ENCODE measurements at places on chromosomes 11 and 22.

GRCh38 chr22:22746963-22747933 lies 102.8 kb downstream of the GGTLC2 start:
- peak; percentile 8 for DNase-seq

- no peak for DNase-seq
These were observed 299.6 kb downstream of the KIRREL3 start for GRCh38 chr11:126700768-126701519.

DNA sequence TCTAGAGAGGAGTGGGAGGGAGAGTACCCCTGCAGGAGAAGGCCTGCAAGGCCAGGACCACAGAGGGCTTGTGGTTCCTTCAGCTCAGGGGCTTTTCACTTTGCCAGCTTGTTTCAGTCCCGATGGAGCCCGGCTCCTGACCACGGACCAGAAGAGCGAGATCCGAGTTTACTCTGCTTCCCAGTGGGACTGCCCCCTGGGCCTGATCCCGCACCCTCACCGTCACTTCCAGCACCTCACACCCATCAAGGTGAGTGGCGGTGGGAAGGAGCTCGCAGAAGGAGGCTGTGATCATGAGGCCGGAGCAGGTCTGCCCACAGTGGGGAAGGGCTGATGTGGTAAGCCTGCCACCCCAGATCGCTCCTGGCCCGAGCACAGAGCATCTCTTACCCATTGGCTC lies 13.5 kb downstream of the ACP2 start:
- no peak for DNase-seq

DNA sequence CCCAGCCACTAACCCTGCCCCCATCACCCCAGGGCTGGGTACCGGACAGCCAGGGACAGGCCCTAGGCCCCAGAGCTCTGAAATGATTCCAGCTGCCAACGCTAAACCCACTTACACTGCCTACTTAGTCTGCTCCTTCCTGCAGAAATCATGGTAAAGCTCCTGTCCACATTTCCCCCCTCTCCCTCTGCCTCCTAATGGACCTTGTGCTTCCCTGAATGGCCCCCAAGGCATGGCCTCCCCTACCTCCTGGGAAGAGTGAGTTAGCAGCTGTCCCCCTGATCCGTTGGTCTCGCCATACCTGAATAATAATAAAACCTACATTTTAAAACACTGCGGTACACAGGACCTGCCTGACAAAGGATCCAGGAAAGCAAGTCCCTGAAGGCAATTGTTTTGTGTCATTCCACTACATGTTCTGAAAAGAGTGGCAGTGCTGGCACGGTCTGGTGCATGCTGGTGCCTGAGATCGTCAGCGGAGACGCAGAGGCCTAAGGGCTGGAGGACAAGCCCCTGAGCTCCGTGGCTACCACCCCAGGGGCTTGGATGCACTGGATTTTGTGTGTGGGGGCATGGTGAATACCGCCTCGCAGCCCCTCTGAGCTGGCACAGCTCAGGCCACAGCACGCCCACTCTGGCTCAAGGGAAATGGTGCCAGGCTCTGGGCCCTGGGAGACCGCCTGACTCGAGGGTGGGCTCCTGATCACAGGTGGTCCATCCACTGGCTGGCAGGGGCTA lies 186.3 kb downstream of the CTTN start:
- DNase-seq = no peak

- peak; percentile 74 for DNase-seq
These were observed 21.7 kb downstream of the CAVIN3 start for GRCh38 chr11:6298605-6299004.

DNA sequence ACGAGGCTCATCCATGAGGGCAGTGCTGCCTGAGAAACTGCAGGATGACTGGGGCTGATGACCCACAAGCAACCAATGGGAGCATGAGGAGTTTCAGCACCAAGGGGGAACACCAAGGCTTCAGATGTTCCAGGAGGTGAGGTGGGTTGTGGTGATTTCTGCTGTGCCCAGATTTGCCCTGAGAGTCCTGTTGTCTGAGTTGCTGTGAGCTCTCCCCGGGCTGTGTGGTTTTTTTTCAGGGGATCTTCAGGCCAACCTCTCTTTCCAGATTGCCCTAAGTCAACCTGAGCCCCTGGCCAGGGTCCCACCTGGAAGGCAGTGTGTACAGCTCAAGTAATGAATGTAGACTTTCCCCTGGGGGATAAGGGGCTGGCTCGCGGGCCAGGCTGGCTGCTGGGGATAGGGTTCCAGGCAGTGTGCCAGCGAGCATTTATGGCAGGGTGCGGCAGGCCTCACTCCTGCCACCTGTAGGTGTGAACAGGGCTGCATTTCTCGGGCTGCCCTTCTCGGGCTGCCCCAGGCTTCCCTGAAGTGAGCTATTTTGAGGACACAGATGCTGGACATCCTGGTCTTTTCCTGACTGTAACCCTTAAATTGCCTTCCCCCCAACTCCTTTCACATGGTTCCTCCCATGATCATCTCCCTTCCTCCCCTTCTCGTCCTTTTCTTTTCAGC lies 9.8 kb downstream of the SLC22A6 start:
- DNase-seq = peak; percentile 7

GRCh38 chr22:39634530-39635405 lies 64.2 kb downstream of the CACNA1I start:
- no peak for DNase-seq

DNA sequence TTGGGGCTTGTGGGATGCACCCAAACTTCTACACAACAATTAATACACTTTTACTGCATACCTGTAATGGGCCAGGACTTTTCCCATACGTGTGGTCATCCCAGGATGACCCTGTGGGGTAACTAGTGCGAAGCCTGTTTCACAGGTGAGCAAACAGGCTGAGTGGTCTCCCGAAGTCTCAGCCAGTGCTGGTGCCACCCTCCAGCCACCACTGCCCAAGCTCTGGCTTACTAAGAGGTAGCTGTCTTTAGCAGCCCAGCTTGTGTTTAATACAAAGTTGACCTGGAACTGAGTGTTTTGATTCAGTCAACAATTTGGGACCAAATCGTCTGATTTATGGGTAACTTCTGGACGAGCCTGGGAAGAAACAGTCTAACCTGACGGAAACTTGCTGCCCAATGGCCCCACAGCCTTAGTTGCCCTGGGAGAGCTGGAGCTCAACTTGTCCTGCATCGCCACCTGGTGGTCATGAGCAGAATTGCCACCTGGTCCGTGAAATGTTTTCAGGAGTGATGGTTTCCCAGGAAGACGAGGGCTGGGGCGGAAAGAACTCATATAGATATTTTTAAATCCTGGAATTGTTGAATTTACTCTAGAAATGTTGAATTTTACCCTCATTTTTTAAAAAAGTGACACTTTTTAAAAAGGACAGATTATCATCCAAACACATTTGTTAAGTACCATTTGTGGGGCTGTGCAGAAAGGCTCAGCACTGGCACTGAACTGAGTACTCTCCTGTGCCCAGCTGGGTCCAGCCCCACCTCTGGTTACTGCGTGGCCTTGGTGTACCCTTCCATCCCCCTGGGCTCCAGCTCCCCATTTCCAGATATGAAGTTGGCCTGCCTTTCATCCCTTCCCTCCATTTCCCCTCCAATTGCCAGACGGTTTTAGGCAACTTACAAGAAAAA lies 95.5 kb upstream of the PARVA start:
- peak; percentile 79 for DNase-seq

GRCh38 chr11:5968394-5968793 lies at the start of gene OR56A5:
OR56A5 (minus strand) TSS chr11:5968494; CDS start chr11:5968494, 0 bp downstream.
- no peak for DNase-seq

DNA sequence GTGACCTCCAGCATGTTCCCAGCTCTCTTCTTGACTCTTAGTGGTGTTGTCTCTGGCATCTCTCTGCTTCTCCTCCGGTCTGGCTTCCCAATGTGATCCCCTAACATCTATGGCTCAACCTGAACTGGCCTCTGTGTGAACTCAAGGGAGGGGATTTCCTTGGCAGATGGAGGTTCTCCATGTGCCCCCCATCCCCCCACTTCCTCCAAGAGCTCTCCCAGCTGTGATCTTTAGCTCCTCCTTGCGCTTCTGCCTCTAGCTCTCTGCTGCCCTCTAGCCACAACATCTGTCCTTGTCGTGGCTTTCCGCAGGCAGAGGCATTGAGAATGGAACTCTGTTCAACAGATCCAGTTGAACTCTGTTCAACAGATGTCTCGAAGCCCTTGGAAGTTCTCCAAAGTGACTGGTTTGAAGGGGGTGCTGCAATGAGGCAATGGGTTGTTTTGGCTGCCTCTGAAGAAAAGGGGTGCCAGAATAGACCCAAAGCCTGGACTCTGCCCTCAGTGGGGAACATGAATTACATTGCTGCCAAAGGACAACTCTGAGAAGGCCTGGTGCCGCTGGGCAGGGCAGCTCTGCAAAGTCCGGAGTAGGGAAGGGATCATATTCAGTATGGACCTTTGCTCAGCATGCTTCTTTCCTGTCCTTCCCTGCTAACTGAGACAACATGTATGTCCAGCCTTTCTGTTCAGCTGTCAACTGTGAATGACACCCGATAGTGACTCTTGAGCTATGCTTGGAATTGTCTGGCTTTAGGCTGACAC lies 61.9 kb downstream of the ADM start:
- peak; percentile 97 for DNase-seq

DNA sequence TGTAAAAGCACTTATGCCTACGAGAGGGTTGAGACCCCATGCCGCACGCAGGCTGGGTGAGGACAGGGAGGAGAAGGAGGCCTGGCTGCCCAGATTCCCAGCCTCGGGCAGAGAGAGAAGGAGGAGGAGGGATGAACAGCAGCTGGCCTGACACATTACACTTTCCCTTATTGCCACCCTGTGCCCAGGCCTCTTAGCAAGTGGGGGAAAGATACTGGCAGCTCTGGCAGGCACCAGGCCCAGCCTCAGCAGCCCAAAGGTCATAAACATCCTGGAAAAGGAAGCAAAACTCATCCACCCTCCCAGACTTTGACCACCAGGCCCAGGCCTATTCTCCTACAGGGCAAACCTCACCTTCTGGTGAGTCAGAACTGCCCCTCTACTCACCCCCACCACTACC lies 4.7 kb downstream of the PLAAT3 start:
- no peak for DNase-seq

- no peak for DNase-seq
These were observed 397.0 kb upstream of the ISX start for GRCh38 chr22:34669001-34669400.

GRCh38 chr11:970319-970871 lies 44.7 kb downstream of the AP2A2 start:
- DNase-seq = peak; percentile 17

GRCh38 chr11:48028914-48029680 lies 48.7 kb downstream of the PTPRJ start:
- no peak for DNase-seq

DNA sequence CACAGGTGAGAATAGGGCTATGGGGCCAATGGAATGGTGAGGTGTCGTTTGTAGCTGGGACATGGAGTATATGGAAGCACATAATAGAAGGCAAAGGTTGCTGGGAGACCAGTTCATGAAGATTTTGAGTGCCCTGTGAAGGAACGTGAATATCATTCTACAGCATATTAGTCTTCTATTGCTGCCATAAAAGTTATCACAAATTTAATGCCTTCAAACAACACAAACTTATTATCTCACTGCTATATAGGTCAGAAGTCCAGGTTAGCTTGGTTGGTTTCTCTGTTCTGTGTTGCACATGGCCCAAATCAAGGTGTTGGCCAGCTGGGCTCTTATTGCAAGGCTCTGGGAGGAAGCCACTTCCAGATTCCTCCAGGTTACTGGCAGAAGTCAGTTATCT lies 110.6 kb downstream of the SYN3 start:
- no peak for DNase-seq

DNA sequence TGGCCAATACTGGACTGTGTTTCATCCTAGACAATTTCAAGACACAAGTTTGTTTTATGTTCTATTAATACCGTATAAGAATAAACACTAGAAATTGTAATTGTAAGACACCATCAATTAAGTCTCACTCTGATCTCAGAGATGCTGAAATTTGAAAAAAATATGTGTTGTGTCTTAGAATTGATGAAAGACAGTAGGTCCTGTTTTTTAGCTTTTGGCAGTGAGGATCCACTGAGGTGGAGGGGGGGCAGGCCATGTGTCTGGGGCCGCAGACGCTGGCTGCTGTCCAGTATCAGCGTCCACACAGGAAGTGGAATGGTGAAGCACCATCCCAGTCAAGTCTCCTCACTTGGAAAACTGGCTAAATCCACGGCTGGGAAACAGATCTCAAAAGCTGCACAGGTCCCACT lies 22.5 kb upstream of the ALG8 start:
- no peak for DNase-seq

DNA sequence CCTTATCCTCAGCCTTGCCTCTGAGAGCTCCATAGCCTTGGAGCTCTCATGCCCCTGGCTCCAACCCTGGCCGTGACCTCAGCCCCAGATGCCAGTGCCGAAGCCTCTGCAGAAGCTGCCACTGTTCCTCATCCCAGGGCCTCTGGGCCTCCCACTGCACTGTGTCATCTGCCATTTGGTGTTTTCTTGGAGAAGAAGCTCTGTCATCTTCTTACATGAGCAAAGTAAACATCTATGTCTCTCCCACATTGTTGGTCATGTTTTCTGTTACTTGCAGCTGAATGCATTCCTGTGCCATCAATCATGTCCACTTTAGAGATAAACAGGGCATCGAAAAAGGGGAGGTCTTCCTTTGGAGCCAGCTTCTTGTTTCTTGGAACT lies 45.0 kb upstream of the FTH1 start:
- DNase-seq = peak; percentile 68

- peak; percentile 36 for DNase-seq
These were observed 27.4 kb downstream of the RCN1 start for GRCh38 chr11:32118025-32118974.
